Activated CD4-positive, alpha-beta T cell treated with anti-CD3 and anti-CD28 coated beads for 24 hours (primary cell): ENCODE measurements at places on chromosomes 11 and 22.

DNA sequence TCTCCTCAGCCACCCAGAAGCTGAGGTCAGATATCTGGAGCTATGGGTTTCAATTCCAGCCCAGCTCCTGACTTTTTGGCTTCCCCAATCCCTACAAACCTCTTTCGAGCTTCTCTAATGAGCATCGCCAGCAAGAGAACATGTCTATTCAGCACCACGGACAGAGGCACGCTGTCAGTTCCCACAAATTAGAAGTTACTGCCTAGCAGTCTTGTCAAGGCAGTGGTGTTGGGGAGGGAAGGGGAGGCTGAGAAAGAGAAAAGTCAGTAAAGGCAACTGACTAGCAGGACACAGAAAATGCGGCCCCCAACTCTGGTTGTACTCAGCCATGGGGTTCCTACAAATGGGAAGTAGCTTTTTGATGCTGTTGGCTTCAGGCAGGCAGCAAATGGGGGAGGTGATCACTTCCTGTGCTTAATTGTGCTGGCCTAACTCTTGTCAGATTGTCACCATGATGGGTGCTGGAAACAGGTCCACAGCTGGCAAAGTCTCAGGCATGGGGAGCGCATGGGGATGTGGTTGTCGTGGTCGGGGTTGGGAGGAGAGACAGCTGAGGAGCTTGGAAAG lies 205.9 kb downstream of the ST3GAL4 start:
- DNase-seq: no peak

DNA sequence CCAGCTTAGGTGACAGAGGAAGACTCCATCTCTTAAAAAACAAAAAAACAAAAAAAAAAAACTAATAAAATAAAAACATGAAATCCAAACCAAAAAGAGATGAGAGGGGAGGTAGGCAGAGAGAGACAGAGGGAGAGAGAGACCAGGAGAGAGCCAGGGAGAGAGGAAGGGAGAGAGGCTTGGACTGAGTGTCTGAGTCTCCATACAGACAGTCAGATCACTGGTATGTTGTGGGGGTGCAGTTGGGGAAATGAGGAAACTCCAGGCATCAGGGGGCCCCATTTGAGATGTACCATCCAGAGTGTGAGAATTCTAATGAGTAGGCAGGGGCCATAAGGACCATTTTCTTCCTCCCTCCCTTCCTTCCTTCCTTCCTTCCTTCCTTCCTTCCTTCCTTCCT lies 53.1 kb upstream of the SEPTIN5 start:
- DNase-seq: no peak

DNA sequence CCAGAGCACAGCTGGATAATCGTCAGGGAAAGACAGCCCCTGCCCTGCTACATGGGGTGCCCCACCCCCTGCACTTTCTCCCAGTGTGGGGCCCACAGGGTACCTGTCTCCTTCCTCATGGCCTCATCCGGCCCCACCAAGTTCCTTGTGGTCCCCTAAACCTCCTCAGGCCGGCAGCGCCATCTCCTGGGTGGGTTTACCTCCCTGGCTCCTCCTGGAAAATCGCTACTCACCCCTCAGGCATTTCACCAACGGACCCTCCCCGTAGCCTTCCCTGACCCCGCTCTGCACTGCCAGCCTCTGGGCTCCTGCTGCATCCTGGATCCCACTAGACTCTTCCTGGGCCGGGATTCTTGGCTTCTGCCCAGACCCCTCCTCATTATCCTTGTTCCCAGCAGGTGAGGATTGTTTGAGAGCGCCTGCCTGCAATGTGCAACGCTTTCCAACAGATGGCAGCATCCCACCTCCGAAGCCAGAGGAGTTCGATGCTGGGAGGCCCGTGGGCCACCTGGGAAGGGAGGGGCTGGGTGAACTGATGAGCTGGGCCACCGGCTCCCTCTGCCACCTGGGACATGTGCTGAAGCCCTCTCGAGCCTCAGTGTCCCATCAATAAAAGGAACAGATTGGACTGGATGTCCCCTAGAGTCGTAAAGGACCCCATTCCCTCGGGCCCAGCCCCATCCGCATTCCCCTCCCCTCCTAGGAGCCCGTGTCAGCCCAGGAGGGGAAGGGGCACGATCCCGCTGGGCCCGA lies 44.2 kb upstream of the TTLL12 start:
- peak; percentile 48 for DNase-seq

- DNase-seq: peak; percentile 57
Observed at GRCh38 chr22:36486619-36487384, 5.4 kb upstream of the TXN2 start.

GRCh38 chr22:20741008-20741633 lies 32.8 kb upstream of the SERPIND1 start:
- DNase-seq: no peak

DNA sequence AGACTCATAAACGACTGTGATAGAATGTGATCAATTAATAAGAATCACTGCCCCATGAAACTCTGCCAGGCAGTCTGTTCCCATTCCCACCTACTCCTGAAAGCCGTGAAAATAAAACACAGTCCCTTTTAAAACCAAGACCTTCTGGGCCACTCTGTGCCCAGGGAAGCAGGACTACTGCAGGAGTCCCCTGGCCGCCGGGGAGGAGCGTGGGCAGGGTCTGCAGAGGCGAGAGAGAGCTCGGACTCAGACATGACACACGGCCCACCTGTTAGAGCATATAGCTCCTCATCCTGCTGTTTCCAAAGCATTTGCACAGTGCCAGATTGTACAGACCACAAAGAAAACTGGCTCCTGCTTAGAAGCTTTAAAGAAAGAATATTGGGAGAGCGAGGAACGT lies 400.5 kb downstream of the SHANK2 start:
- DNase-seq: no peak

- no peak for DNase-seq
Observed at GRCh38 chr11:69958308-69958707, 119.8 kb upstream of the ANO1 start.

DNA sequence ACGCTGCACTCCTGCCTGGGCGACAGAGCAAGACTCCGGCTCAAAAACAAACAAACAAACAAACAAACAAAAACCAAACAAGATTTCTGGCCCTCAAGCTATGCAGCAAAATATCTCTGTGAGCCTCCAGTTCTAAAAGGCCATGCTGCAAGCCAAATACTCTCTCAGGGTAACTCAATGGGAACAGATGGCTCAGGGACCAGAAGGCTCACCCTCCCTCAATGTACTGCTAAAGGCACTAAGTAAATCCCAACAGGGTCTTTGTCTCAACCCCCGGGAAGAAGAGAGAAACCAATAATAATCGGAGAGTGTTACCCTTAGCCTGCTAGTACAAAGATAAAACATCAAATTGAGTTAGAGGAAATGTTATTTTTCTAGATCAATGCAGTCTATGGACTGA lies 119.7 kb upstream of the ZC3H12C start:
- no peak for DNase-seq

- DNase-seq: no peak
Observed at GRCh38 chr22:19634226-19634975, 79.9 kb upstream of the SEPTIN5 start.

DNA sequence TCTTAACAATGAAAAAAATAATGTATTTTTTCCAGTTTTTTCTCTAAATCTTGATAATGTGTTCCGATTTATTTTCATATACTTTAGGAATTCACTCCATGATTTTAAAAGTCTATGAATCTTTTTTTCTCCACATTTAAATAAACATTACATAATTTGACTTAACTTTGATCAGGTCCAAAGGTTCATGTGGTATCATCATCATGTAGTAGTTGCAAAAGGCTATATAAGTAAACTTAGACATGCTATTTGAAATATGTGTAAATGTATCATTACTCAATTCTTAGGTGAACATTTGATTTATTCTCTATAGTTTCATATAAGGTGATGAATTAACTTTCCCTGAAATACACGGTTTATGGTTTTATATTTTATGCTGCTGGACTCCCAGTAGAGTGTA lies 2197.0 kb upstream of the RAG2 start:
- no peak for DNase-seq

DNA sequence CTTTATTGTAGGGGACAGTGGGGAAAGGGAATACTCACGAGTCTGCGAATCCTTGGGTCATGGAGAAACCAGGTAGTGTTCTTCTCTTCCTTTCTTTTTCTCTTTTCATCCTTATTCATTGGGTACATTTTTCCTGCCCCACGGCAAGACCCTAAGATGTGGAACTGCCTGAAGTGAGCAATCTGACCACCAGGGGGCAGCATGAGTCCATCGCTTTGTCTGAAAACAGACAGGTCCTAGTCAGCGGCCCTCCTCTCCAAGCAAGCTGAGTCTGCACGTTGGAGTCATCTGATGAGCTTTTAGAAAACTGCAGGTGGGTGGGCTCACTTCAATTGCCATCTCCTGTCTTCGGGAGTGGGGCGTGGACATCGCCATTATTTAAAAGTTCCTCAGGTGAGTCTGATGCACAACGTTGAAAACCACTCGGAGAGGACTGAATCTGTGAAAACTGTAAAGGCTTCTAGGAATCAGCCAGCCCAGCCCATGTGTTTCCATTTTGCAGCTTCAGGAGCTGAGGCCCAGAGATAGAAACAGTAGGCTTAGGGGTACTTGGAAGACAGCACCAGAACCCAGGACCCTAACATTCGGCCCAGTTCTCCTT lies 34.0 kb upstream of the FBXO3 start:
- DNase-seq: peak; percentile 82

GRCh38 chr11:65432686-65433582 lies 10.3 kb downstream of the NEAT1 start:
- DNase-seq: no peak

DNA sequence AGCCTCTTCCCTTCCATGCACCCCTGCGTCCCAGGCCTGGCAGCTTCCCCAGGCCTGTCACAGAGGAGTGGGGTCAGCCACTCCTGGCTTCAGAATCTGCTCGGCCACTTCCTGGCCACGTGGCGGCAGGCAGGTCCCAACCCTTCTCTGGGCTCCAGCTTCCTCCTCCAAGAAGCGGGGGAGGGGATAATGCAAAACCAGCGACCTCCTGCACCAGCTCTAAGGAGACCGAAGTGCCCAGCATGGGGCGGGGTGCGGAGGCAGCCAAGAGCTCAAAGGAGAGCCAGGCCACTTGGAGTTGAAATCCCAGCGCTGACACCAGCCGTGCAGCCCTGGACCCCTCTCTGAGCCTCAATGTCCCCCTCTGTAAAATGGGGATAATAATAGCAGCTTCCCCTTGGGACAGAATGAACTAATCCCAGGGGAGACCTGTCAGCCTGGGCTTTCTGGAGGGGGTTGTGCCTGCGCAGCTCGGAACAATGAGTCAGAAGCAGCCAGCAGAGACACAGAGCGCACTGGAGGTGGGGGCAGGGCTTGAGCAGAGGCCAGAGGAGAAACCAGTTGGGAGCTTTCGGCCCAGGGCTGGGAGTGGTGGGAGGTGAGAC lies 22.8 kb upstream of the PICK1 start:
- DNase-seq: no peak

DNA sequence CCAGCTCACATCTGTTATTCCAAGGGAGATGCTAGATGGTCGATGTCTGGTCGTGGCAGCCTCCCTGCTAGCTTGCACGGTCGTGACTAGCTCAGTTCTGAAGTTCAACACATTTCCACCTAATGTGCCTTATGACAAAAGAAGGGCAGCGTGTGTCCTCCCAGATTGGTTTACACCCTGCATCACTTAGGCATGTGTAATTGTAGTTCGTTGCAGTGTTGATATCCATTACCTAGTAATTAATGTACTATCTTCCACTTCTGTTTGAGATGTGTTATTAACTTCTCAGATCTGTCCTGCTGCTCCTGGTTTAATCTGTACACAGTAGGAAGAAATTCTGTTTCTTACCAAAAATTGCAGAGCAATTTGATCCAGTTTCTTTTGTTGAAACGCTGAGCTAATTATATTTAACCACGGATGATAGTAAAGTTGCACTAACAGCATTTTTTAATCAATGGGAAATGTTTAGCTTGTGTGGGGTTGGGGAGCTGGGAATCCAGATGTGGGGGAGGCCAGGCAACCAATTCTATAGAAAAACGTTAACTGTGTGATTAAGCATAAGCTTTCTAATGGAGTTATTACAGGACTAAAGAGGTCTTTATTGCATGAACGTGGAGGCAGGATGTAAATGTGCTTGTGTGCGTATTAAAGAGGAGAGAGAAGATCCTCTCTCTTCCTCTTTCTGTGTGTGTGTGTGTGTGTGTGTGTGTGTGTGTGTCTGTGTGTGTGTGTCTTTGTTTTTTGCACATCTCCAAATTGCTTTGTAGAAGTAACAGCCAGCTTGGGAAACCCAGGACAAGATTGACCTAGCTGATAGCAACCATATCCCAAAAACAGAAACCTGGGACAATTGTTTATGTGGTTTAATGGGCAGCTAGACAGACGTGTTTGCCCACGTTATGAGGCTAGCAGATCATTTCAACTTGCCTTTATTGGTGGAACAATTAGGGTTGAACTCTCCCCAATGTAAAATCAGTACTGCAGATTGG lies 145.7 kb upstream of the TTC12 start:
- no peak for DNase-seq

- DNase-seq: no peak
Observed at GRCh38 chr11:115191761-115192160, 312.5 kb downstream of the CADM1 start.

- DNase-seq: no peak
Observed at GRCh38 chr22:23223569-23224317, 43.4 kb downstream of the BCR start.

DNA sequence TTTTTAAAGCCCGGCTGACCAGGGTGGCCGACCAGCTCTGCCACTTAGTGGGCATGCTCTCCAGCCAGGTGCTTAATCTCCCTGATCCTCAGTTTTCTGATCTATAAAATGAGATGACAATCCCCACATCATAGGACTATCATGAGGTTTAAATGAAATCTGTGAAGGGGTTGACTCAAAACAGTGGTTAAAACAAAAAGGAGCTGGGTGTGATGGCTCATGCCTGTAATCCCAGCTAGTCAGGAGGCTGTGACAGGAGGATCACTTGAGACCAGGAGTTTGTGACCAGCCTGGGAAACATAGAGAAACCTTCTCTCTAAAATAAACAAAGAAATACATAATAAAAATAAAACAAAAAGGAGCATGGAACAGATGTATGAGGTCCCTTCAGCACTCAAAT lies 3.6 kb upstream of the C11orf86 start:
- DNase-seq: no peak

GRCh38 chr11:69530278-69531070 lies 49.0 kb downstream of the LINC01488 start:
- DNase-seq: no peak

GRCh38 chr11:60625262-60625661 lies 74.2 kb upstream of the MS4A8 start:
- no peak for DNase-seq

DNA sequence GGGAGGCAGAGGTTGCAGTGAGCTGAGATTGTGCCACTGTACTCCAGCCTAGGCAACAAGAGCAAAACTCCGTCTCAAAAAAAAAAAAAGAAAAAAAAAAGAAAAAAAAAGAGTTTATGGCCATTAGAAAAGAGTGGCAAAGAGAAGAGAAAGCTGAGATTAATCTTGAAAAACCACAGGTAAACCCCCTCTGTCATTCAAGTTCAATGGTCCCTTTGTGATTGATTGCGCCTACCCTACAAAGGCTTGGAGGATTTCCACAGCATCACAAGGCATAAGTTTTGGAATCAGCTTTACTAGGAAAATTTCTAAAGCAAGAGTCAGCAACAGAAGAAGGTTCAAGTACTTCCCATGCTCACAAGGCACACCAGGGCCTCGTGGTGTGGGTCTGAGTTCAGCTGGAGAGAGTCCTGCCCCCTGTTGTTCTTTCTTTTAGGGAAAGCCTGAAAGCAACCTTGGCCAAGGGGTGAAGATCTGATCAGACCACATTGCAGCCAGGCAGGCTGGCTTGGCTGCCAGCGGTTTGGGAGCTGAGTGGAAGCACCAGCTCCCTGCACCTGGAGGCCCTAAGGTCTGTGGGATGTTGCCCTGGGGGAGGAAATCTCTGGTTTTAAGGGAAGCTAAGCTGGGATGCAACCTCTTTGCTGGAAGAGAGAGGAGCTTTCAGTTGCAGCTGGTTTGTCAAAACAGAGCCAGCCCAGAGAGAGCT lies 41.8 kb downstream of the SLN start:
- no peak for DNase-seq
